Naive thymus-derived CD4-positive, alpha-beta T cell (primary cell): ENCODE measurements at places on chromosomes 2 and 18. TPM values are rescaled to one million over a fixed set of nuclear protein-coding genes. Genes with fewer than 3 reads are reported as not detected.

The IL37 gene
- not detected for total RNA-seq

The HOXD3 gene
- total RNA-seq: not detected

The CHRNG gene
- not detected for total RNA-seq

DNA sequence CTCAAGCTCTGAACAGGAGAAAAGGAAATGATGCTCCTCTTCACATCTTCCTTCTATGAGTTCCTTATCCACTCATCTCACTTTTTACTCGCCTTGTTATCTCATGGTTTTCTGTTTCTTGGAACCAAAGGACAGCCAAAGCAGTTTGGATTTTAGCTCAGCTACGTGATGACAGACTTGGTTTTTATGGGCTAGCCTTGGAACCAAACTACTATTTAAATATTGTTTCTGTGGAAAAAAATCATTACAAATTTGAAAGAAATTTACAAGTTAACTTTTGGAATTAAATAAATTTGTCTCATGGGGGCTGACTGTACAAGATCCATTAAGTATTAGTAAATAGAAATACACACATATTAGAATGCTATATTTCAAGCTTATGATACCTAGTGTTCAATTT lies 727.8 kb upstream of the FANCL start:
- no peak for DNase-seq

- DNase-seq: no peak
Observed at GRCh38 chr2:234022424-234022823, 28.1 kb upstream of the SPP2 start.

DNA sequence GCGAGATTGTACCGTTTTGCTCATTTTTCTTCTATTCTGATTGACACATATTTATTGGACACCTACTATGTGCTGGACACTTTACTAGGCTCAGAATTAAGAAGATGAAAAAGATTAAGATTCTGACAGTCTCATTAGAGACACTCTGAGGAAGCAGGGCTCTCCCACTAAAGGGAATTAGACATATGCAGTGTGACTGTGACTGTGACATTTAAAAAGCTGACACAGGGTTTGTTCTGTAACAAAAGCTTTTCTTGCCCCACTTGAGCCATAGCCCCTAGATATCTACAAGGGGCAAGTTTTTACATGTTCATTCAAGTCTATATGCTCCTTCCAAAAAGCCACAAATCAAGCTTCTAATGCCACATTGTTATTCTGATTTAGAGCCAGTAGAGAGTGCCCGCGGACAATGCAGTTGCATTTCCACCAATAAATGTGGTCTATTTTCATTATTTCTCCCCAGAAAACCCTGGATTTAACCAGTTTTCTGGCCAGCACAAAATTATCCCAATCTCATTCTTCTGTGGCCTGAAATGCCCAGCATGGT lies 9.8 kb downstream of the ARHGAP25 start:
- no peak for DNase-seq

GRCh38 chr2:138787053-138787666 lies 7.0 kb upstream of the NXPH2 start:
- peak; percentile 5 for DNase-seq

- no peak for DNase-seq
Observed at GRCh38 chr2:157196956-157197355, 60.5 kb upstream of the GALNT5 start.

DNA sequence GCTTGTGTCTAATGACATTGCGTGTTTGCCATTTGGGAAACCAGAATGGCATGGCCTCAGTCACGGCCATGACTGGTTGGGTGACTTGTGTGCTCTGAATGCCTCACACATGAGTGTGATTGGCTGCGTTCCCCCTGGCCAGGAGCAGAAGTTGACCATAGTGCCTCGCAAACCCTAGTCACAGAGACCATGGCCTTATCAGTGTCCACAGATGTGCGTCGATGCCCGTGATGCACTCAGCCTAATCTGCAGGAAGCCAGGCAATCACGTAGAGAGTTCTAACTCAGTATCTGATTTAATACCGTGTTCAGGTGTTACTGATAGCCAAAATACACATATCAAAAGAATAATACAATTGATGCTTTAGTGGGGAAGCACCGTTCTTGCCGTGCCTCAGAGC lies 64.0 kb downstream of the BOLA3 start:
- no peak for DNase-seq

GRCh38 chr2:24754985-24755705 lies 38.0 kb downstream of the PTRHD1 start:
- no peak for DNase-seq

GRCh38 chr2:88614497-88615157 lies 12.6 kb downstream of the EIF2AK3 start:
- DNase-seq: no peak

DNA sequence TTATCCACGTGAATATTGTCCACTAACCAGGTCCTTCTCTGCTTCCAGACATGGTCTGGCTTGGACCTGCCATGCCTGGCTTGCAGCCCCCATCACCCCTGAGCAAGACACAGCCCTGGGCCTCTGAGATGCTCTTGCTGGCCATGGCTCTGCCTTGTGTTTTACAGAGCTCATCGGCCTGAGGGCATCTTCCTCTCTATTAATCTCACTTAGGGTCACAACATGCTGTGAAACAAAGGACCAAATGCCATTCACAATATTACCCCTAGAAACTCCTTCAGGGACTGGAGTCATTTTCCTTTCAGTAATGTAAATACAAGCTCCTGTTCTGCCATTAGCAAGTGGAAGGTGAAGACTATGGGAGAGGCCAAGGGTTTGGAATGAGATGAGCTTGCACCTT lies 6.8 kb upstream of the TPO start:
- DNase-seq: no peak

- no peak for DNase-seq
Observed at GRCh38 chr2:7721413-7721995, 804.3 kb downstream of the RNF144A start.
